SW 1271 (cell line): ENCODE measurements at places on chromosomes 6 and 20.
A peak's percentile ranks its signal among the peaks of the same experiment; 100 is the strongest.

DNA sequence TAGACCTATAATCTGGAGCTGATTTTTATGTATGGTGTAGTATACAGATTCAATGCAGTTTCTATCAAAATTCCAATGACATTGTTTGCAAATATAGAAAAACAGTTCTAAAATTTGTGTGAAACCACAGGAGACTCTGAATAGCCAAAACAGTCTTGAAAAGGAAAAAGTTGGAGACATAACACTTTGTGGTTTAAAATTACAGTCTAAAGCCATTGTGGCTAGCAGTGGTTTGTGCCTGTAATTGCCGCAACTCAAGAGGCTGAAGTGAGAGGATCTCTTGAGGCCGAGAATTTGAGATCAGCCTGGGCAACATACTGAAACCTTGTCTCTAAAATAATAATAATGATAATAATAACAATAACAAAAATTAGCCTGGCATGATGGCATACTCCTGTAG is 213.7 kb downstream of the CDKAL1 start:
- no peak for DNase-seq

DNA sequence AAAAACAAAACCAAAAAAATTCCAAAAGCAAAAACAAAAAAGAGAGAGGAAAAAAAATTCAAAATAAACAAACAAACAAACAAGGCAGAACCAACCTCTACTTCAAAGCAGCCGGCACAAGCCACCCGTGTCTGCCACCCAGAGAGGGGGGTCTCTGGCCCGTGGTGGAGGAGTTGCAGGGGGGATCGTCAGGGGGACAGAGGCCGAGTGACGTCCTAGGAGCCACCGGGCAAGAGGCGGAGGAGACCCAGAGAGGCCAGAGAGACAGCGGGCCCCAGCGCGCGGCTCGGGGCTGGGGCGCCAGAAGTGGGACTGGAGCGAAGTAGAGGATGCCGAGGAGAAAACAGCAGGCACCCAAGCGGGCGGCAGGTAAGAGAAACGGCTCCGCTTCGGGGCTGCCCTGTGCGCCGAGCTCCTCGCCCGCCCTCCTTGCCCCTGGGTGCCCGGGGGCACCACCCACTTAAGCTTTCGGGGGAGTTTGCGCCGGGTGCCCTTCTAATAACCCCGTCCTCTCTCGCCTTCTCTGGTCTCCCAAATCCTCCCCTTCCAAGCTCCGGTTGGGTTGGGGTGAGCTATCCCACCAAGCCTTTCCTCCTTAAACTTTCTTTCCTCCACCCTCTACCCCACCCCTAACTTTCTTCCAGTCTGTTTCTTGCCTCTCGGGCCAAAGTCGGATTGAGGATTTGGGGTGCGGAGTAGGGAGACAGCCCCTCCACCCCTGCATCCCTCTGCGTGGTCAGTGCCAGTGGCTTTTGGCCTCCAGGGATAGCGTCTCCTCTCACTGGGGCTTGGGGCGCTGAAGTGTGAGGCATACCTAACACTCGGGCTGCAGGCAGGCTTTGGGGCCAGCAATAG is 1.0 kb downstream of the TSHZ2 start:
- no peak for DNase-seq

DNA sequence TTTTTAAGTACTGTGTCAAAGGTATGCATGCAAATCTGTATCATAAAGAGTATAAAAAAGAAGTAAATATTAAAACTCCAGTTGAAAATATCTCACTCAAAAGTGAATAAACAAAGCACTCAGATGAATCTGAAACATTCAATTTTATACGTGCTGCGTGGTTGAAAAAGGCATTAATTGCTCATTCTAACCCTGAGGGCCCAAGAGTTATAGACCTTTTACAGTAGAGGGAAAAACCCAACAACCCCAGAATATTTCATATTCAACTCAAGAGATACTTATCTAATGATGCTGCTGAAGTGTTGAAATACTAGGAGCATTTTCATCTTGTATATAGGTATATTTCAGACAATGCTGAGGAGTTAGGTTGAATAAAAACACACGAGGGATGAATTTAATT is 862.8 kb upstream of the CITED2 start:
- no peak for DNase-seq

DNA sequence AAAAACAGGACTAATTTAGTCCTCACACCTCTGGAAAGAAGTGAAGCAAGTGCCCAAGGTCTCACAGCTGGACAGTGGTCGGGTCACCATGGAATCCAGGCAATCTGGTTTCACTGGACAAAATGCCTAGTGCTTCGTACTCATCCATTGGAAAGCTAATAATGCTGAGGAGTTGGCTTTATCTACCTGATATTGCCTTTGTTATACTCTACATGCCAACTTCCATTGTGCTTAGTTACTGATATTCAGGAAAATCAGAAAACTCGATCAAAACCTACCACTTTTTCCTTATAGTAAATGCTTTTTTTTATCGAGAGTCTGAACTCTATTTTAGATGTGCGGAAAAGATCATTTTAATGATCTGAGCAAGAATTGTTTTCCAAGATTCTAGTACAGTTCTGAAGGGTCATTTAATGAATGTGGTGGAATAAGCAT is 966 bp downstream of the CFAP206 start:
- DNase-seq: no peak

DNA sequence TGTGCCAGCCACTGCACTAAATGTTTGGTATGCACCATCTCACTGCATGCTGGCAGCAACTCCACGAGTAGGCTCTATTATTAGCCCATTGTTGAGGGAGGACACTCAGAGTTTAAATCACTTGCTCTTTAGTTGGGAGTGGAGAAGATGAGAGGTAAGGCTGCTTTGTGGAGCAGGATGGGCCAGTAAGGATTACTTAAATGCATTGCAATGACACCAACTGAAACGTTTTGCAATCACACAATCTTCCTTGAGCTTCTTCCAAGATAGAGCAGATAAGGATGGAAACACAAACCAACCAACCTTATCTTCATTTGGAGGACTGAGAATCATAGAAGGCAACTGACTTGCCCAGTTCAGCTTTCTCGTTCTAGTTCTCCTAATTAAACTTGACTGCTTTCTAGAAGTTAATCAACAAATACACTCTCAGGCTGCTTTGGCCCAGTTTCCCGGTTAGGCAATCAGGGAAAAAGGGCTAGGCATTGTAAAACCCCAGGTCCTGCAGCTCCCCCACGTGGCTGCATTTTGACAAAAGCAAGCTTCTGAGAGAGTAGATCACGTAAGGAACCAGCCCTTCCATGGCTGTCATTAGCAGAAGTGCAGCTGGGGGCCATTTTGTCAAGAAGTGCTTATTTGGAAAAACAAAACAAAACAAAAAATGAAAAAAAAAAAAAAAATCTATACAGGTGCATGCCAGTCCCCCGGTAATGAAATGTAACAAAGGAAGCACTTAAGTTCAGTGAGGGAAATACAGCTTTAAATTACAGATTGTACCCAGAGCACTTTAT is 130.6 kb downstream of the BCAS1 start:
- peak; percentile 86 for DNase-seq

GRCh38 chr6:6697620-6698019 is 109.1 kb downstream of the LY86 start:
- no peak for DNase-seq

- DNase-seq: no peak
Measured at GRCh38 chr20:38551056-38551626, 29.9 kb upstream of the ADIG start.

DNA sequence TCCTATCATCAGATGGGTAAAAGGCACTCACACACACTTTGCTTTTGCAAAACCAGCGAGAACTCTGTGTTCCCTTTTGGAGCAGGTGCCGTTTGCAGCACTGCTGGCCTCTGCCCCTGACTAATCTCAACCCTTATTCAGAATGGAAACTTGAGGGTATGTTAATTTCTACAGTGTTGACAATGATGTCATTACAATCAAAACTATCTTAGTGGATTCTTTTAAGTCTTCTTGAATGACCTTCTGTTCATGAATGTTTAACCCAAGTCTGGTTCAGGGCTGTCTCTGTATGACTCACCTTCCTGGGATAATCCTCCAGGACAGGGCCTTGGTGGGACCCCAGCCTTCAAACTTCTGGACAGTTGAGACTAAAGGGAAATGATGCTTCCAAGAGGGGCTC is 197.9 kb downstream of the CDH4 start:
- DNase-seq: no peak

GRCh38 chr20:57872816-57873409 is 163.1 kb upstream of the PMEPA1 start:
- no peak for DNase-seq

DNA sequence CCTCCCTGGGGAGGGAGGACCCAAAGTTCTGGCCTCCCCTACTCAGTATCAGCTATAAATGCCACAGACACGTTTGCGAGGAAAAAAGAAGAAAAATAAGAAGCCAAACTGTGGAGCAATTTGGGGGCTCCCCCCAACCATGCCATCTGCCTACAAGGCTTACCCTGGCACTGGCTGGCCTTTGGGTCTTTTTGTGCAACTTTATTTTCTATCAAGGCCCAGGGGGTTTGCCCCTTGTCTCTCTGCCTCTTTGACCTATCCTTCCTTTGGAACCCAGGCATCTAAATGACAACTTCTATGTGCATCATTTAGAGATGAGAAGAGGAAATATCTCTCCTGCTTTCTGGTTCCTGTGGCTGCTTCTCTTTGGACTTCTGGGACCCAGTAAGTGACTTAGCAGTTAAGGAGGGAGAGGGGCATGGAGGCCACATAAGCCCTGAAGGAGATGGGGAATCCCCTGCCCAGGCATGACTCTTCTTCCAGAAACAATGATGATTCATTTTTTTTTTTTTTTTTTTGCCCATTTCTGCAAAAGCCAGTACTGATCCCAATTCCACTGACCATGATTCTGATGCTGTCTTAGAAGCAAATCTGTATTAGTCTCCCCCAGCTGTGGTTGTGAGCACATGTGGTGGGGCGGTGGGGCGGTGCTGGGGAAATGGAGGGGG is at the start of gene MUC22:
MUC22 (plus strand) TSS at position 82 of the 668 bp plus-strand sequence; CDS start at position 315, 233 bp downstream.
- DNase-seq: no peak

DNA sequence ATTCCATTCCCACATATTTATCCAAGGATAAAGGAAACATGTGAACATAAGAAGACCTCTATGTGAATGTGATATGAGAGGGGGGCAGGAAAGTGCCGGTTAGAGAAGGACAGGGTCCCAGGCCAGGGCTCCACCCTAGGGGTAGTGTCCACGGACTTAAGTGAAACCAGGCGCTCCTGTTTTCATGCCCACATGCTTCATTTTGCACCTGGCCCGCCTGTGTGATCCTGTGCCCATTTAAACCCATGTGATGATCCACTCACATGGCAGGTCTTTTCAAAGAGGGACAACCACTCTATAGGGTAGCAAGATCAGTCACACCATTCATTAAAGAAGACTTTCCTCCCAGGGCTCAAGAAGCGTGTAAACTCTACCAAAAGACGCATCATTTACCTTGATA is 865.3 kb upstream of the GJE1 start:
- DNase-seq: no peak

GRCh38 chr6:116369964-116370759 is 585 bp upstream of the DSE start:
- no peak for DNase-seq

- DNase-seq: no peak
Measured at GRCh38 chr6:88882536-88882935, 80.9 kb downstream of the RNGTT start.

GRCh38 chr6:130282234-130282995 is 59.7 kb upstream of the SAMD3 start:
- peak; percentile 3 for DNase-seq

GRCh38 chr6:109292983-109293586 is 89.2 kb downstream of the CD164 start:
- DNase-seq: no peak

DNA sequence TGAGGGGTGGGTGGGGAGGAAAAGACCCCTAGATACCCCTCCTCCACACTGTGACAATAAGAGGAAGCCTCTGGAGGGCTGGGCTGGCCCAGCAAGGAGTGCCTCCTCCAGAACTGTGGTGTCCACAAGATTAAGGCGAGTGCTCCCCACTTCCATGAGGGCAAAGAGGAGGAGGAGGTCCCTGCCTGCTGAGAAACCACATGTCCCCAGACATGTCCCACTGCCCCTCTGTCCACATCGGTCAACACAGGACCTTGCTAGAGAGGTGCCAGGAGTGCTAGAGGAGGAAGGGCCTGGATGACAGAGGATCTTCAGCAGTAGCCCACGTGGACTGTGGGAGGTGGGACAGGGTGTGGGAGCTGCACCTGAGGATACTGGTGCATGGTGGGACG is 3.1 kb downstream of the RAET1G start:
- no peak for DNase-seq
